ENCODE measurements at places on chromosomes 16 and 17.

GRCh38 chr17:64635647-64636305, 26.3 kb downstream of the SMURF2 start:
- DNase-seq: no peak

DNA sequence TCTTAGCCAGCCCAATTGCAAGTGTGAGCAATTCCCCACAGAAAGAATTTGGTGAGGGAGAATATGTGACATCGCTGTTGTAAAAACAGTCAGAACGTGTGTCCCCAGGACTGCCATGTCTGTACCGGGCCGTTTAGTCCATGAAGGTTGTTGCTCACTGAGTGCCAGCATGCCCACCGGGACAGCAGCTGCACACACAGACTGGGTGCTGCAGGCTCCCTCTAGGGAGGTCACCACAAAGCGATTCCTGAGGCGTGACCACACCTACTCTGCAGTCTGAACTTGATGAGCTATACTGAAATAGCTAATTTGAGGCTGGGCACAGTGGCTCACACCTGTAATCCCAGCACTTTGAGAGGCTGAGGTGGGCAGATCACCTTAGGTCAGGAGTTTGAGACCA, 44.1 kb upstream of the ADORA2B start:
- DNase-seq: no peak

DNA sequence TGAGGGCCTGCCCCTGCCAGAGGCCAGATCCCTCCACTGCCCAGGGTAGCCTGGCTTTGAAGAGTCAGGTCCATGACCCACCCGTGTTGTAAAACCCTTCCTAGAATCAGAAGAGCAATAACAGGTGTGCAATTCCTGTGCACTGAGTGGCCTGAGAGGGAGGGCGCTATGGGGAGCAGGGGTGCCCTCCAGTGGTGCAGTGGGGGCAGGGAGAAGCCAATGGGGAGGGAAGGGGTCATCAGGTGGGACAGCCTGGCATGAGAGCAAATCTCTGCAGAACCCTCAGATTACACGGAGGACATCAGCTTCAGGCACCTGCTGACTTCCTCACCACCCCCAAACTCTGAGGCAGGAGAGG, 72.9 kb upstream of the ZNF469 start:
- DNase-seq: no peak

GRCh38 chr17:72510351-72511016, 389.7 kb downstream of the SOX9 start:
- no peak for DNase-seq

- peak; percentile 44 for DNase-seq
These were observed 19.7 kb downstream of the MEAK7 start for GRCh38 chr16:84484579-84485254.

- DNase-seq: no peak
These were observed 390 bp downstream of the MLLT6 start for GRCh38 chr17:38705523-38705802.

DNA sequence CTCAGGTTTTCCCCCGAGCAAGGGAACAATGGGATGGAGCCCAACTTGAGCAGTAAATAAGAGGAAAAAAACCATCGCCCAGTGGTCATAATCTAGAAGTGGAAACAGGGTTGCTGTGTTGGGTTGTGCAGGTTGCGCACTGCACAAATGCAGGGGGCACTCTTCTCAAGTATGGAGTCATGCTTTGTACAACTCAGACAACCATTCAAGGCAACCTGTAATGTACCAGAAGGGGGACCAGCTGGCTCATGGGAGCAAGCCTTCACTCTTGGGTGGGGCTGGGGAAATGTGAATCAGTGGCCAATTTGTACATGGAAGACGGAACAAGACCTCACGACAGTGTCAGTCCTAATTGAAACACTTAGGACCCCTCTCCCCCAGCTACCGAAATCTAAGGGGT, 23.9 kb upstream of the LITAF start:
- DNase-seq: no peak

All from cerebellar nuclear complex (tissue), 1 donor.